SIG-M5 (cell line): ENCODE measurements at places on chromosomes 7 and 10.

GRCh38 chr7:151080067-151080521 is 515 bp downstream of the FASTK start:
- no peak for DNase-seq

DNA sequence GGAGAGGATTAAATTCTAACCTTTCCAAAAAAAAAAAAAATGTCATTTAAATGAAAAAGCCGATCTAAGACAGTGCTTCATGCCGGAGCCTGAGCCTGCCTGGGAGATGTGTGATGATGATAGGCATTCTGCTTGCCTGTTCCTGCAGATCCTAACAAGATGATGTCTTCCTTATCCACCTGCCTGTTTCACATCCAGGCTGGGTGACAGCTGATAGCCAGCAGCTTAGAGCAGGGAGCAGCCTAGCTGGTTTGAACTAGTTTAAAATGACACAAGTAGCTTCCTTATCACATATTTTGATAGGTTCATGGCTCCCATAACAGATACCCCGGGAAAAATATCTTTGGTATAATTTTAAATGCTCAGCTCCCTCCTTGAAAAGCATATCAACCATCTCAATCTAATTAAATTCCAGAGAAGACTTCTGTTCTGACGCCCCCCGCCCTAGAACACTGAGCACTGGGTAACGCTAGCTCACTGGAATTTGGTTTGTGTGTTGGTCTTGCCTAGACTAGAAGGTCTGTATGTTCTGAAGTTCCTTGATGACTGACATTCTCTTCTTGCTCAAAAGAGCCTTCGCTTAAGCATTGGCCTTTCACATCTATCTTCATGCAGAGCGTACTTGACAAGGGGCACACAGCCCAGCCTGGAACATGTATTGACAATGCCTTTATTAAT is 96.9 kb upstream of the FGFR2 start:
- no peak for DNase-seq

GRCh38 chr7:88835147-88835728 is 39.7 kb upstream of the TEX47 start:
- DNase-seq = no peak

DNA sequence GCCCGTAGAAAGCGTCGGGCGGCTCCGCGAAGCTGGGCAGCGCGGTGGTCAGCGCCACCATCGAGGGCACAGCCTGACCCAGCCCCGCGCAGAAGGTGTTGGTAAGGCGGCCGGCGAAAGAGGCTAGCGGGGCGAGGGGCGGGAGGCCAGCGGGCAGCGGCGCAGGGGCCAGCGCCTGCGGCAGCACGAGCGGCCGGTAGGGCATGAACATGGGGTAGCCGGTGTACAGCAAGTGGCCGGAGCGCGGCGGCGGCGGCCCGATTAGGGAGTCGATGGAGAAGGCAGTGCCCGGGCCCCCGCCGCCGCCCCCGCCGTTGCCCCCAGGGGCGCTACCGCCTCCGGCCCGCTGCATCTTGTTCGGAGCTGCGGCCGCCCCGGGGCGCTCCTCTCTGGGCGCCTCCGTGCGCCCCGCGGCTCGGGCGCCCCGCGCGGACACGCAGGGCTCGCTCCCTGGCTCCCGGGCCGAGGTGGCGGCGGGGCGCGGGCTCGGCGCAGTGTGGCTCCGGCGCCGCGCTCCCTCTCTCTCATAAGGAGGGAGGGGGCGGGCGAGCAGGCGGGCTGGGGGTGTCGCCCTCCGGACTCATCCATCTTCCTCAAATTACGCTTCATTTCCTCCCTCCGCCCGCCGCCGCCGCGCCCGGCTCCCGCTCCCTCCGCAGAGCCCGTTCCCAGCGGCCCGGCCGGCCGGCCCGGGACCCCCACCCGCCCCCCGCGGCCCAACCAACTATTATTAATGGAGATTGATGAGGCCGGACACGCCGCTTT is at the start of gene GBX1:
Gene GBX1, minus strand, starts transcription at position 498 of the 765 bp plus-strand sequence. Its CDS starts 146 bp downstream, at position 352.
- DNase-seq = no peak

DNA sequence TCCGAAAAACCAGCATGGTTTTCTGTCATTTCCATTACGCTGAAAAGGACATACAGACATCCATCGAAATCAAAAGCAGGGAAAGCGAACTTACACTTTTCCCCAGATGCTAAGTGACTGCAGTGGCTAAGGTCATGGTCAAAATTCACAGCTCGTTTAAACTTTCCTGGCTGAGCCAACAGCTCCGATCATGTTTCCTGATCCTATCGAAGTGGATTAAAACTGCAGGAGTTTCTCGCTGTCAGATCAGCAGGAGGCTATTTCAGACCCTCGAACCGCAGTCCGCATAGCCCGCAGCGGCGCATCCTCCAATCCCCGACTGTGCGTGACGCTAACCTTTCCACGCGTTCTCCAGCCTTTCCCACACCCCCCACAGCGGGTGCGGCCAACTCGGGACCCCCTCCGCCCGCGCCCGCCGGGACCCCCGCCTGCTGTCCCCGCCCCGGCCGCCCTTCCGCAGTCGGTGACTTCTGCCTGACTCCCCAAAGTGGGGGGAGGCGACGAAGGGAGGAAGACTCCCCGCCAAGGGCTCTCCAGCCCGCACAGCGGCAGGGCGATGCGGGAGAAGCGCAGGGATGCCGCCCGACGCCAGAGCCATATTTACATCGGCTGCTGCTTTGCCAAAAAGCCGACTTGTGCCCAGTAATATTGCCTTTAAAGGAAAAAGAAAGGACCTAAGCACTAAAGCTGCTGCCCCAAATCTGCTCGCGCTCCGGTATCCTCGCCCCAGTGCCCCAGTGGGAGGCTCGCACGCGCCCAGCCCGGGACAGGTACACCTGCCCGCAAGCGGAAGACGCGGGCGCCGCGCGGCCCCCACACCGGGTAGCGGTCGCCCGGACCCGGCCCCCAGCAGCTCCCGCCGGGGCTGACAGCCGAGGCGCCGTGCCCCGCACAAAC is 1.2 kb downstream of the PIP4K2A start:
- DNase-seq = no peak

DNA sequence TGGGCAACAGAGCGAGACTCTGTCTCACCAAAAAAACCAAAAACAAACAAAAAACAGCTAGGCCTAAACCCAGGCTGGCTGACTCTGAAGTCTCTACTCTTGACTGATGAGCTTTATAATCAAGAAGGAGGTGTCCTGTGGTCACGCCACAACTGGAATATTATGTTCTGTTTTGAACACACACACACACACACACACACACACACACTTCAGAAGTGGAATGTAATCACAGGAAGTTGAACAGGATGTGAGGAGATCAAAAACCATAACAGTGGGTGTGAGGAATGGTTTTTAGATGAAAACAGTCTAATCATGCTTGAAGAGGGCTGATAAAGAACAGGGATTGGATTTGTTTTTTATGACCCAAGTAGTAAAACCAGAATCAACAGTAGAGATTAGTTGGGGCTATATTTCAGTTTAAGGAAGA is 51.1 kb upstream of the IL6 start:
- no peak for DNase-seq

- DNase-seq = no peak
Observed at GRCh38 chr7:7662527-7662926, 22.0 kb downstream of the UMAD1 start.

DNA sequence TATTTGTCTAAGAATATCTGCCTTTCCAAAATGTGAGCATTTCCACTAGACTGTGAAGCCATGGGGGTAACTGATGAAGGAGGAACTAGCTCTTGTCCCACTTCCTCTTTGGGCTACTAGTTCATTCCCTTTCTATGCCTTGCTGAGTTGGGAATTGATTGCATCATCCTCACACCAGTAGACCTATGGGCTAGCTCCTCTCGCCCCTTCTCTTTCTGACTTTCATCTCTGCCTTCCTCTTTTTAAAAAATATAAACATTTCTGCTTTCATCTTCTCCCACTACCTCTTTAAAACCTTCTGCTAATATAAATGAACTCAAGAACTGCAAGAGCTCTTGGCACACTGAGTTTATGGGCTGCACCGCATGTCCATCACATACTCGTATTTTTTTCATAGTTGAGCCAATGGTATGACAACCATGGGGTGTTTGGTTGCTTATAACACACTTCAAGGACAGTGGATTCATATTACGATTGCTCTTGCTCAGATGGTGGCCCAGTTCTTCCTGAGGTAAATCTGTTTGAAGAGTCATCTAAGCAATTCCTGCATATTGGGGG is 182.0 kb downstream of the REEP3 start:
- peak; percentile 94 for DNase-seq

DNA sequence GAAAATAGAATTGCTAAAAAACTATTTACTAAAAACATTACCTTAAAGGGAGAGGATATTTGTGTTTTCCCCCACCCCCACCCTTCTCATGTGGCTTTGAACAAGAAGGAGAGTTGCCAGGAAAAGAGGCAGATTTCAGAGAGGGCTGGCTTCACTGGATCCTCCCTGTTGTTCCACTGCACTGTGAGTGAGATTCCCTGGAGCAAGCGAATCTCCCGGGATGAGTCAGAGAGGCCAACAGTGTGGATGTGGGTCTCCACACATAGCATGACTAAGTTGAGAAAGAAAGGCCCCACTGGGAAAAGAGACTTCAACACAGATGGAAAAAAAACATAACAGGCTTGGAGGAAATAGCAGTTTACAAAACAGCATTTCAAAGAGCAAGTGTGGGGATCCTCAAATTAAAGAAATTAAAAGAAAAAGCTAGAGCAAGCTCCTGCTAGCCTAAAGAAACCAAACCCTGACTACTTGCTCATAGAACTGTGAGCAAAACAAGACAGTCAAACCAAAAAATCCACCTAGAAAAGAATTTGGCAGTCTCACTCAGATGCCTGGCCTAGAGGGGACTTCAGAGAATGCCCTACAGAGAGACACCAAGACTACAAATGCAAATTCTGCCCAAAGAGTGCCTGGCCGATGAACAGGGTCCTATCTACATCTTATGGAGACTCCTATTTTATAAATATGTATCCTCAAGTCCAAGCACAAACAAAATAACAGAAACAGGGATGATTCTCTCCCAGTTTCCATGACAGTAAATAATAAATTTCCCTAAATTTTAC is 3.4 kb downstream of the CAV1 start:
- DNase-seq = no peak

GRCh38 chr10:50417486-50417885 is 166.2 kb upstream of the ASAH2 start:
- DNase-seq = no peak

- DNase-seq = no peak
Observed at GRCh38 chr7:106626376-106627164, 34.4 kb downstream of the CCDC71L start.

GRCh38 chr10:119341459-119342301 is 134.3 kb downstream of the GRK5 start:
- no peak for DNase-seq

GRCh38 chr10:123355748-123356481 is 201.7 kb downstream of the BUB3 start:
- no peak for DNase-seq

- DNase-seq = no peak
Observed at GRCh38 chr10:31011665-31012022, 20.0 kb downstream of the ZNF438 start.

- no peak for DNase-seq
Observed at GRCh38 chr7:34438436-34438835, 219.6 kb upstream of the NPSR1 start.

DNA sequence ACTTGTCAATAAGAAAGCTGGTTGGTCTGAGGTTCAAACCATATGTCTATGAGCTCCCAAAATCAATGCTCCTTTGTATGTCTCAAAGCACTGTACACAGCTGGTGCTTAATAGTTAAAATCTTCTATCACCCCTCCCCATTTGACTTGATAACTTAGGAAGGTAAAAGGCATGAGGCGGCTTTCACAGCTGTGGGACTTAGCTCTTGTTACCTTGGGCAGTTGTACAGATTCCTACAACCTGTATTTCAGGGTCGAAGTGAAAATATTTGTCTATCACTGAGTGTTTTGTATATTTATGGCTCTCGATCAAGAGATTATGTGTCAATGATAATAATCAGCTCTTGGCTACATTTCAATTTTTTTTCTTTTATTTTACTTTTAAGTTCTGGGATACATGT is 992 bp upstream of the KIFBP start:
- no peak for DNase-seq

DNA sequence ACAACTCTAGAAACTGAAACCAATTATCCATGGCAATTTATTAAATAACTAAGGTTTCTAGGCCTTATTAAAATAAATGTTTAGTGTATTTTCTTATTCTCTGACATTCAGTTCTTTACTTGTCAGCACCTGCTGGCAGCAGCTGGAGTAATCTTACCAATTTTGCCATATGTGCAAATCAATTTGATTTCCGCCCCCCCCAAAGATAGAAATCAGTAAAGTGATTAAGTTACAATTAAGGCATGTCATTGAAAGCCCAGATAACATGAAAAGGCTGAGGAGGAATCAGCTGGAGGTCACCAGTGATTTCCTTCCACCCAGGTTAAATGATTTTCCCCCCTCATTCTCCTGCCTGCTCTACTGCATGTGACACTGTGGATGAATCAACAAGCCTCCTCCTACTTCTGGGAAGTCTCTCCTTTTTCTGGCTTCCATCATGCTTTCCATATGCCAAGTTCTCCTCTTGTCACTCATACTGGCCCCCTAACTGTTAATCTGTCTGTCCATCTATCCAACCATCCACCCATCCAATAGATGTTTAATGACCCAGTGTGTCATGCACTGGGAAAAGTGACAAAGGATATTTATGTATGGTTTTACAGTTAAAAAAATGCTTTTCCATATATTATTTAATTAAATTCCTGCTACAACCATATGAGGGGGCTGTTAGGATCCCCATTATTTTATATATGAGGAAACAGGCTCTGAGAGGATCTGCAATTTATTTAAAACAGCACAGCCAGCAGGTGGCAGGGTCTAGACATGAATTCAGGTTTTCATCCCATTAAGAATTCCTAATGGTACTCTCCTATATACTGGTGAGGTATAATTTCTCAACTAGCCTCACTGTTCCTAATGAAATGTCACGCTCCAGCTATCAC is 116.5 kb downstream of the ATXN7L1 start:
- no peak for DNase-seq

- DNase-seq = no peak
Observed at GRCh38 chr7:111852081-111852480, 289.8 kb upstream of the IMMP2L start.

- DNase-seq = no peak
Observed at GRCh38 chr7:28360739-28361138, 51.6 kb upstream of the CREB5 start.

- no peak for DNase-seq
Observed at GRCh38 chr7:108142180-108142579, 12.0 kb upstream of the LAMB4 start.

DNA sequence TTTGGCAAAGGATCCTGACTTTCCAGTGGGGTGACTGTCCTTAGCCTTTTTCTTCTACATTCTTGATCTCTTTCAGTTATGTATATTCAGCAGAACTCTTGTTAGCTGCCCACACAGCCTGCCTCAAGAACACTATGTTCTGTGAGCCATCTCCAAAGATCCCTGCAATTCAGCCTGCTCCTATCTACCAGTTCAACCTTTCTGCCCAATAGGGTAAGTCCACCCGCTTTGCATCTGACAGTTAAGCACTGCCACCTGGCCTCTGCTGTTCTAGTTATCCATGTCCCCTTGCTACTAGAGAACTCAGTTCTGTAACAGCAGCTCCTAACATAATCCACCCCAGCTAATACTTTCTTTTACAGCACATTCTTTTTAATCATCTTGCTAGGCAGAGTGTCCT is 13.5 kb downstream of the OR9A2 start:
- no peak for DNase-seq

GRCh38 chr7:98229441-98229840 is 18.2 kb downstream of the BHLHA15 start:
- no peak for DNase-seq

GRCh38 chr10:69646185-69647060 is 16.4 kb downstream of the FAM241B start:
- DNase-seq = no peak

GRCh38 chr10:62803724-62804355 is 680 bp upstream of the ADO start:
- DNase-seq = no peak
